Iris pigment epithelial cell (primary cell): ENCODE measurements at places on chromosomes 12 and 14.

DNA sequence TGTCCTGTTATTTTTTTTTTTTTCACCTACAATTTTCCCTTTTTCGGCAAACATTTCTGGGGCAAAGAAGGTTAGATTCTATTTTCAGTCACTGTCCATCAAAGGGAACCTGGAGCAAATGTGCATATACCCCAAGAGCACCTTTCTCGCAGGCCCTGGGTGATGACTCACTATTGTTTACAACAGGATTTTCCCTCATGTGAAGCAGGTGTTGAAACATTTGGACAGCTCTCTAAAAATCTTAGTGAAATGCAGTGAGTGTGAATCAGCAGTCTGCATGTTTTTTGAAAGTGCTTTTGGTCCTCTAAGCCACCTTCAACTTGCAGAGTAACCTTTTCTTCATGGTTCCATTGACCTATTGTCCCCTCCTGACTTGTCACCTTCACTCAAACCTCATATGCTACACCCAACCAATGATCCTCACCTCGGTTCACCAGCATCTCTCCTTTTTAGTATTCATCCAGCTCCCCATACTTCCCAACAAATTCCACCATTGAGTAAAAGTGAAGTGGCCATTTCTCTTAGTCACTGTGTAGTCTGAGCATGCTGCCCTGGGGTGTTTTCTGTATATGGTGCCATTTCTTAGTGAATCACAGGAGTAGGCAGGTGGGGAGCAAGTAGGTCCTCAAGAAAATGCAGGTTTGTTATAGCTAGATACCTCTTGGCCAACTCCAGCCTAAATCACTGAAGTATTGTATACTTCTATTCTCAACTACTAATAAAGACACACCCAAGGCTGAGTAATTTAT, 260.2 kb downstream of the BMP4 start:
- DNase-seq: peak; percentile 12

- peak; percentile 13 for DNase-seq
Measured at GRCh38 chr12:94874518-94875302, 128.8 kb downstream of the NDUFA12 start.

- peak; percentile 45 for DNase-seq
Measured at GRCh38 chr14:45091710-45092109, 7.8 kb downstream of the PRPF39 start.

- no peak for DNase-seq
Measured at GRCh38 chr12:103503546-103504480, 8.0 kb upstream of the C12orf42 start.

- DNase-seq: no peak
Measured at GRCh38 chr12:124517260-124518050, 50.0 kb downstream of the NCOR2 start.

DNA sequence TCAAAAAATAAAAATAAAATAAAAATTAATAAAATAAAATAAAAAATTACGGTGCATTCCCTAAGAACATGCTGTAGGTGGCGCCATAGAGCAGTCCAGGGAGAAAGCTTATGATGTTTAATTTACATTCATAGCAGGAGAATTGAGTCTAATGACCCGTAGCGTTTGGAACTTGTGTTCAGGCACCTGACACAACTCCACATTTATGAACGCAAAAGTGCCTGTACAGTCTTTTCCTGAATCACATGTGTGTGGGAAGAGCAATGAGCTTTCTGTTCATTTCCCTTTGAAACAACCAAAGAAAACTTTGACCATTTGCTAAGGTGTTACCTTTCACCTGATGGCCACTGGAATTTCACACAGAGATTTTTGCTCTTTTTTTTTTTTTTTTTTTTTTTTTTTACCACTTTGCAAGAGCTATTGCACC, 60.6 kb upstream of the KCNA1 start:
- peak; percentile 30 for DNase-seq

DNA sequence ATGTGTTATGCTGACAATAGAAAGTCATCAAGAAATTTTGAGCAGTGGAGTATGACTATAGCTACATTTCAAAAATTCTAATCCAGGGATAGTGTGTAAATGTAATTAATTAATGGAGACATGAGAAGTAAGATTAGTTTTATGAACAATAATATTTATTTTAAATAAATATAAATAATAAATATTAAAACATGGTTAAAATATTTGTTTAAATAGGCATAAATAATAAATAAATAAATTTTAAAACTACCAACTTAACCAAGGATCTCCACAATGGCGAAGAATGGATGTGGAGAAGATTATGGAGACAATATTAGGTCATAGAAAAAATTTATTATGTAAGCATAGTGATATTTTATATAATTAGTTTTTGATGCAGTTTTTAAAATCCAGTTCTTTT, 588.2 kb upstream of the NOVA1 start:
- no peak for DNase-seq

DNA sequence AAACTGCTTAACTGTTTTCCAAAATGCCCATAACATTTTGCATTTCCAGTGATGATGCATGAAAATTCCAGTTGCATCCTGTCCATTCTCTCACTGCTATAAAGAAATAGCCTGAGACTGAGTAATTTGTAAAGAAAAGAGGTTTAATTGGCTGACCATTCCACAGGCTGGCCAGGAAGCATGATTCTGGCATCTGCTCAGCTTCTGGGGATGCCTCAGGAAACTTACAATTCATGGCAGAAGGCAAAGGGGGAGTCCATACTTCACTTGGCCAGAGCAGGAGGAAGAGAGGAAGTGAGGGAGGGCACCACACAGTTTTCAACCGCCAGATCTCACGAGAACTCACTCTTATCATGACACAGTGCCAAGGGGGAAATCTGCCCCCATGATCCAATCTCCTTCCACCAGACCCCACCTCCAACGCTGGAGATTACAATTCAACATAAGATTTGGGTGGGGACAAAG, 18.2 kb upstream of the CLEC2D start:
- peak; percentile 74 for DNase-seq

GRCh38 chr12:981176-981828, 9.7 kb upstream of the ERC1 start:
- DNase-seq: peak; percentile 44

- no peak for DNase-seq
Measured at GRCh38 chr12:107817250-107817649, 42.7 kb downstream of the ASCL4 start.

DNA sequence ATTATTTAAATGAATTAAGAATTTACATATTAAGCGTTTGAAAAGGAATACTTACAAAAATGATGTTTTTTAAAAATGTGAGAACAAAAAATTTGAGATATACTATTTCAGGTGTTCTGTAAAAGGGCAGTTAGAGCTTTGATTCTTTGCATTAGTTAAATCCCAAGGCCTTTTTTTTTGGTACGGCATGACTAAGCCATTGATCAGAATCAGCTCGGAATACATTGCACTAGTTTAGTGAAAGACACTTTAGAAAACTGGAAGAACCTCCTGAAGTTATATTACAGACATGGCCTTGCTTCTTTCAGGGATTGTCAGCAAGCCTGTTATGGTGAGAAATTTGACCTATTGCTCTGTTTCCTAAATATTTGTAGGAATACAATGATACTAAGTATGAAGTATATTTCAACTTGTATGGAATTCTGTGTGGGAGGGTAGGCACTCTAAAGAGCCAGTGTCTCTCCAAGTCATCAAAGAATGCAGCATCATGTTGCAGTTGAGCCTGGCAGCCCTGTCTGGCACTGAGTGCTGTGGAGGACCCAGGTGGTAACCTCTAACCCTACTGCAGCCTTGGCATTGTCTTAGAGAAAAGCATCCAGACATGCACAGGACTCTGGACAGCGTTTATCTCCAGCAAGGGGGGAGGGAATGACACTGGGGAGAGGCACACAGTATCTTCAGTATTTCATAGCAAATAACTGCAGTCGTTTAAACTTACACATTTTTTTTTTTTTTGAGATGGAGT, 1.5 kb downstream of the KLC1 start:
- DNase-seq: no peak

DNA sequence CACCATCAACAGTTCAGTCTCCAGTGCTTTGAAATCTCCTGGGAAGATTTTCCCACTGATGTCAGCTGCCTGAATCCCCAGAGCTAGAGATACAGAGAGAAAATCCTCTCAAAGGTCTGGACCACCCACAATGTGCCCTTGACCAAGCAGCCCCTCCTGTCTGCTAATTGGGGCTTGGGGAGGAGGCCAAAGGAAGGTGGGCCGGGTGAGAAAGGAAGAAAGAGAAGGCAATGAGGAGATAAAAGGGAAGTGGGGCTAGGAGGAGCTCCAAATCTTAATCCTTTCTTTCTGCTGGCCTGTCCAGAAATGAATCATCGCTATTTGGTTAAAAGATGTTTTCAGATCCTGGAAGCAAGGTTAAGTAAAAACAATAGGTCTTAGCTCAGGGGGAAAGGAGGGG, 322.9 kb downstream of the BCL11B start:
- no peak for DNase-seq

- DNase-seq: no peak
Measured at GRCh38 chr14:58027904-58028303, 124.1 kb downstream of the ARMH4 start.

- no peak for DNase-seq
Measured at GRCh38 chr14:99330316-99331240, 58.6 kb upstream of the BCL11B start.

- DNase-seq: no peak
Measured at GRCh38 chr14:70744641-70745040, 64.7 kb downstream of the MAP3K9 start.

DNA sequence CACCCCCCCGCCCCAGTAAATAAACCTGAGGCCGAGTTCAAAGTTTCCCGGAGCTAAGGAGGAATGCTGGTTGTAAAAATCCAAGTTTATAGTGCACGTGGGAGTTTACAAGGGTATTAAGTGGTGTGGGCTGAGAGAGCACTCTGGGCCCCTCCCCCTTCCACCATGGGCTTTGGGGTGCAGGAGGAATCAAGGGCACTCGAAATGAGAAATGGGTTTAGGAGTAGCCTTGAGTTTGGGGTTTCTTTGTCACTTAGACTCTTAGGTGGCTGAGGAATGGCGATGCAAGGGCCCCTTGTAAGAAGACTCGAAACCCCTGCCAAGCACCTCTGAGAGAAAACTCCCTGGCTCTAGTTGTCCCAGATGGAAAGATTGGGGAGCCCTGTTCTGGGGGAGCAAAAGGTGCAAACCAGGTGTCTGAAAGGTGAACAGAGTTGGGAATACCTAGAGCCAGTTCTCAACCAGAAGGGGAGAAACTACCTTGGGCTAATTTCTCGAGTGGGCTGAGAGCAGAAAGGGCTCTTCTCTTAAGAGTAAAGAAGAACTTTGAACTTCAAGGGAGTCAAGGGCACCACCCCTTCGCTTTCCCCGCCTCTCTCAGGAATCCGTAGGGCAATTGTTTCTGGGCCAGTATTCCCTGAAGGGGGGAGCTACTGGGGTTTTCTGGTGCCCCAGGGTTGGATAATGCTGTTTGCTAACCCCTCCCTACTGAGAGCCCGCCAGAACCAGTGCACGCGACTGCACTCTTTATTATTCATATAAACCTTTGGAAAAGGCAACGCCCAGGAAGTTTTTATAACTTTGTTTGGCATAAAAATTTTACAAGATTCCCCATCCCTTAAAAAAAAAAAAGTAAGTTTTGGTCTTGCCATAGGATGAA, 4.0 kb upstream of the HOTAIR start:
- DNase-seq: no peak

- no peak for DNase-seq
Measured at GRCh38 chr14:24130380-24130716, at the start of gene FITM1. Gene FITM1, plus strand, starts transcription at chr14:24130659. Its CDS starts 905 bp downstream, at chr14:24131564.
